Mucosa of descending colon (tissue), 3 donors: ENCODE measurements at places on chromosomes 16 and 17. TPM values are rescaled to one million over a fixed set of nuclear protein-coding genes. Genes with fewer than 3 reads are reported as not detected.

DNA sequence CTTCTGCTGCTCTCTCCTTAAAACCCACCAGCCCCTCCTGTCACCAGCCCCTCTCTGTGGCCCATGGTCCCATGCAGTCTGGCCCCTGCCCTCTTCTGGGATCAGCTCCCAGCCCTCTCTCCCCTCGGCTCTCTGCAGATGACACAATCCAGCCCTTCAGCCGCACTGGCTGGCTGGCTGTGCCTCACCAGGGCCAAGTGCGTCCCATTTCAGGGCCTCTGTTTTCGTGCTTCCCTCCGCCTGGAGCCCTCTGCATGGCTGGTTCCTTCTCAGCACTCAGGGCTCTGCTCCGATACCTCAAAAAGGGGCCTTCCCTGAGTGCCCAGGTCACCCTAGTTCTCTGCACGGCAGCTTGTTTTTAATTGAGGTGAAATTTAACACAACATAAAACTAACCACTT lies 124.3 kb downstream of the SOCS1 start:
- no peak for DNase-seq

DNA sequence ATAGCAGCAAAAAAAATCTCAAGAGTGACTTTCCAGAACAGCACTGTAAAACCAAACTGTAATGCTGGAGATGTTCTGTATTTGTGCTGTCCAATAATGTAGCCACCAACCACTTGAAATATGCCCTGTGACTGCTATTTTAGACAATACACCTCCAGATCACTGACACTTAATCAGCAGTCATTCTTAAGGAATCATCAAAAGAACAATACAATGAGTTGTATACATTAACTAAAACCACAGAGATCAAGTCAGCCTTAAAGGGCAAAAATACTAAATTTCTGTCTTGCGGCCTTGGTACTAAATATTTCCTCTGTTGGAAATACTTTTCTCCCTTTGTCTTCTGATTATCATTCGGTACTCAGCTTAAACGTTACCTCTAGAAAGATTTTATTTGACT lies 33.6 kb upstream of the ANKFY1 start:
- no peak for DNase-seq

- no peak for DNase-seq
Measured at GRCh38 chr17:45948498-45948880, 50.6 kb upstream of the STH start.

The ZP2 gene
- 0.20 TPM for total RNA-seq

The WSCD1 gene
- total RNA-seq = 18.7 TPM

The ABCA8 gene
- total RNA-seq = 42.1 TPM

The CCT6B gene
- total RNA-seq = 2.7 TPM

GRCh38 chr16:3485097-3485745 lies 10.1 kb downstream of the C16orf90 start:
- no peak for DNase-seq

The NPIPA7 gene
- 8.8 TPM for total RNA-seq

DNA sequence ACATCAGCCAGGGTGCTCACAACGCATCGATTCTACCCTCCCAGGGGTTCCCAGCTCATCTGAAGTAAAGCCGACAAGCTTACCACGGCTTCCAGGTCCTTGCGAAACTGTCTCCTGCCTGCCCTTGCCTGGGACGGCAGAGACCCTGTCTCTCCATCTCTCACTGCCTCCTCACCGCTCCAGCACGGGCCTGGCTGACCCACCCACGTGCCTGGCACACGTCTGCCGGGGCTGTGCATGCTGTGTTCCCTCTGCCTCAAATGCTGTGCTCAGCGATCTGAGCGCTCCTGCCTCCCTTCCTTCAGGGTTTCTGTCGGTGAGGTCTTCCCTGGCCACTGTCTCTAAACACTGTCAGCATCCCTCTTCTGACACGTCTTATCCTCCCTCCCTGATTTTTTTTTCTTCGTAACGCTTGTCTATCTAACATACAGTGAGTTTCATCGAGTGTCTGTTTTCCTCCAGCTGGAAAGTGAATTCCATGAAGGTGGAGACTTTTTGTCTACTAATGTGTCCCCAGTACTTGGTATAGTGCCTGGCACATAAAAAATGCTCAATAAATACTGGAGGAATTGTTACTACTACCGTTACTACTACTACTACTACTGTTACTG lies 208.4 kb downstream of the IRF8 start:
- DNase-seq = no peak

- DNase-seq = no peak
Measured at GRCh38 chr17:75899353-75899752, 2.6 kb upstream of the TRIM65 start.

- no peak for DNase-seq
Measured at GRCh38 chr16:11105038-11105903, 150.7 kb downstream of the SOCS1 start.

GRCh38 chr17:34133350-34133749 lies 121.7 kb upstream of the CCL2 start:
- no peak for DNase-seq
